ENCODE measurements at places on chromosomes 16 and 17.
A peak's percentile ranks its signal among the peaks of the same experiment; 100 is the strongest.

GRCh38 chr16:68426347-68426652 is 22.0 kb downstream of the SMPD3 start:
- no peak for DNase-seq

DNA sequence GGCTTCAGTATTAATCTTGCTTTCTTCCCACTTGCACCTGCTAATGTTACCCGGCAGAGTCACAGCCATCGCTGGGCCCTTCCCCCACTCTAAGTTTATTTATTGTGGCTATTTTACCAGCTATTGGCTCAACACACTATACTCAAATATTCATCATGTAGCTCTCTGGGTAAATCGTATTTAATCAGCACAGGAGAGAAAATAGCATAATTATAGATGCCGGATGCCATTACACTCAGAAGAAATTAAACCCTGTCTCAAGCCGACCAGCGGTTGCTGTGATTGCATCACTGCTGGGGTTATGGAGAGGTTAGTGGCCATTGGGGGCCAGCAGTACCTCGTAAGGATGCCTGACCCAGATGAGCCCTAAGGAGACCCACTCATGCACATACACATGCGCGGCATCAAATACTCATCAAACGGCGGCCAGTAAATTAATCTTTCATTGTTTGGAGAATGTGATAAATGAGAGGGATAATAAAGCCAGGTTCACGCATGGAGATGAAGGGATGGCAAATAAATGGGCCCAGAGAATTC is 269.5 kb upstream of the ZFHX3 start:
- no peak for DNase-seq

- DNase-seq: no peak
These were observed 35.4 kb downstream of the CDRT15 start for GRCh38 chr17:14201021-14201987.

- DNase-seq: peak; percentile 90
These were observed 6.2 kb downstream of the JPH3 start for GRCh38 chr16:87608400-87608985.

DNA sequence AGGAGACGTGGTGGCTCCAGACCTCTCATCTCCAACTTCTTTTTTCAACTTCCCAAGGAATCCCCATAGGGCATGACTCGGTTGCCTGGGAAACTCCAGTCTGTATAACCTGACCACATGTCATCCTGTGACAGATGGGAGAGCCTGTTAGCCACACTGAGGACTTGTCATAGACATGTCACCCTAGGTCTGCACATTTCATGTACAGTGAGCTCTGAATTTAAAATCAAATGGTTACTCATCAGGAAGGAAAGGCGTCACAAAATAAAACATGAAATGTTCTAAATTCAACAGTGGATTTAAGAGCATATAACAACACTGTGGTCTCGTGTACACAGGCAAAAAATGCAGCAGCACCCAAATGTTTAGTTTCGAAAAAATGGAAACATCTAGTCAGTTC is 22.2 kb upstream of the ADAMTS18 start:
- DNase-seq: no peak

- no peak for DNase-seq
These were observed 4.3 kb upstream of the NPW start for GRCh38 chr16:2015117-2015946.

DNA sequence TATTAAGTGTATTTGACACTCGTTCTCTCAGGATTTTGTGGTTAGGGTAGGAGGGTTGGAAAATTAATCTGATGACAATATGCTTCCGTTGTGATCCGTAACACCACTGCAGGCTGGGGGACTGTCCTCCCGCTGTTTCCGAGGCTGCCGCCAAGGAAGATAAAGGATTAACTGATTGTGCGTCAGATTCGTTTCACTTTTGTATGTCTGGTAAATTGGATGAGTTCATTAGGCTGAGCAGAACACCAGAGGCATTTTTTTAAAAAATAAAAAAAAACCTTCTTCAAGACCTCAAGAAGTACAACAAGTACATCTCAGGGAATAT is 486.7 kb upstream of the SALL1 start:
- no peak for DNase-seq

DNA sequence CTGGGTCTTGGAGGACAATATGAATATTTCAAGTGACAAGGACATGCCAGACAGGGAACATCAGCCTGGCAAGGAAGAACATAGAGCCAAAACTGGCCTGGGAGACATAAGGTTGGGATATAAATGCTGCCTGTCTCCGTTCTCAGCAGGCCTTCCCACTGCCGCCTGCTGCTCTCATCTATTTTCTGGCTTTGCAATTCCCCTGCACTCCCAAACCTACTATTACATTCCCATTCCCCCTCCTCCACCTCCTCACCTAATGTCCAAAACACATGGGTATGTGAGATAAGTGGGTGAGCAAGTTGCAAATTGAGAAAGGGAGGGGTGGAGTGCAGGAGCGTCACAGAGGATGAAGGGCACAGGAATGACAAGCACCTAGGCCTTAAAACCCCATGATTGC is 244.3 kb upstream of the CDH8 start:
- DNase-seq: no peak

- DNase-seq: no peak
These were observed 341.0 kb downstream of the SEC14L1 start for GRCh38 chr17:77481476-77482374.

GRCh38 chr17:12815642-12816141 is 26.4 kb downstream of the ARHGAP44 start:
- no peak for DNase-seq

DNA sequence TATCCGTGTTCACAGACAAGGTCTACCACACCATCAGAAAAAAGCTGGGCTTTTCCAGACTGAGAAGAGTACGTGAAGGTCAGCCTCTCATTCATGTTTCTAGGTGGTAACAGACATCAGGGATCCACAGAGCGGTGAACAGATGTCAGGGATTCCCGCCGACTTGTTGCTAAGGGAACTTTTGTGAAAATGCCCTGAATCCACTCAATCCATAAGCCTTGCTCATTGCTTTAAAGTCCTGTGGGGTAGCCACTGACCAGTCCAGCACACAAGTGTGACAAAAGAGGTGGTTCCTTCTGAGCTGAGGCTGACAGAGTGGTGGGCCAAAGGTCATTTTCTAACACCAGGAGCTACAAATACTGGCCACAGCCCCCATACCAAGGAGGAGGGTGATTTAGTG is 5.9 kb downstream of the GAS7 start:
- no peak for DNase-seq

DNA sequence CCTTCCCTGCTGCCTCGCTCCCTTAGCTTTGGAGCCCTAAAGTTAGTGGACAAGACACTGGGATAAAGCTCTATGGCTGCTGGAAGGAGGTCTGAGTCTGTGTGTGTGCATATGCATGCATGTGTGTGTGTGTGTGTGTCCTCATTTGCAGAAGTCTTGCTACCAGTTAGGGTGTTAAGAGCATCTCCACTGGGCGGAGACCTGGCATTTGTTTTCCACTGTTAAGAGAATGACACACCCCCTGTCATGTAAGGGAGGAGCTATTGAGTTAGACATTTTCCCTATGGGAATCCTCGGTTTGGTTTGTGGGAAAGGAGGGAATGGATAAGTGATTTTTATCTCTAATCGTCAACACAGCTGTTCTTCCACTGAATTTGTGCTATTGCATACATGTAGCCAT is 24.8 kb upstream of the ARHGAP23 start:
- no peak for DNase-seq

DNA sequence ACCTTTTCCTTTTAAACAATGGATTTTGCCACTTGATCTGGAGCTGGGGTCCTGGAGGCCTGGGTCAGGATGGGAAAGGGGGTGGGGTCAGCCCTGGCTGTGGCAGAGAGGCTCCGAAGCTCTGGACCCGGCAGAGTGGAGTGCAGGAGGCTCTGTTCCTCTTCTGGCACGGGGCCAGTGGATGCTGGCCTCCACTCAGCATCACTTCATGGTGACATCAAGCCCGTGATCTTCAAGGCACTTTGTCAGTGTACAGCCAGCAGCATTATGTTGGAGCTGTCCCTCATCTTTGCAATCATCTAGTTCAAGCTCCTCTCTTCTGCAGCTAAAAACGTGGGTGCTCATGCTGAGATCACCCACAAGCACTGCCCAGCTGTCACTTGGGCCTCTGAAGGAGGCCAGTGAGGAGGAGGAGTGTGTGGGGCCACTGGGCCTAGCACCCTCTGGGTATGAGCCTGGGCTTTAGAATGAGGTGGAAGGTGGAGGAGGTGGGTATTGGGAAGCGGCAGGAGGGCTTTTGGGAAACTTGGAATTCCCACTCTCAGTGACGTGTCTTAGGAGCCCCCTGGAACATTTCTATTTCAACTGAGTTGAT is 45.9 kb upstream of the MGAT5B start:
- DNase-seq: no peak

DNA sequence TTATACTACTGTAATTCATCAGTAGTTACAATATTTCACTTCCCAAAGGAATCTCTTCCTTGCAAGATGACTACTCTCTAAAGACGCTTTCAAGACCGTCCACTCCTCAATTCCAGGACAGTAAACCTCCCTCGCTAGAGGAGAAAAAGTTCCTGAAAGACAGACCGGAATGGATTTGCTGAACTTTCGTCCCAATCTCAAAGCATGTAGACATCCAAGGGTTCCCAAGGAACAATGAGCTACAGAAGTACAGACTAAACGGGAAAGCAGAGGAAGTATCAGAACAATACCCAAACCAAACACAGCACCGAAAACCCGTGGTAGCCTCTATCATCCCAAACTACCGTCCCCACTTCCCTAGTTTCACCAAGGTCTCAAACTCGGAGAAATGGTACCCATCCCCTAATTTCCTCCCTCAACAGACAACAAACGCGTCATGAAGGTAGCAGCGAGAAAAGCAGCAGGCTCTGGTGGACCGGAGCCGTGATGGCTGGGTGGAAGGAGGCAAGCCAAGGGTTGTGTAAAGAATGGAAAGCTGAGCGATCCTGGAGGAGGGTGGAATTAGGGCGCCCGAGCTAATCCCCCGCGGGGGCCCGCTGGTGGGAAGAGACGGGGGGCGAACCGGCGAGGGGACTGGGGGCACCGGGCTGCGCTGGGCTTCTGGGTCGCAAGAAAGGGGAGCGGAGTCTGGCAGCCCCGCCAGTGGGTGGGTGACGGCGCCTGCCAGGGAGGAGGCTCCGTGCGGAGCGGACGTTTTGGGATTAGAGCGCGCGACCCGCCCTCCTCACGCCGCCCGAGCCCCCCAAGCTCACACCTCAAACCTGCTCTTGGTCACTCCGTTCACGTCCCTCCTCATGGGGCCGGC is 647 bp downstream of the FBXL20 start:
- no peak for DNase-seq

- DNase-seq: no peak
These were observed 47.7 kb upstream of the XYLT1 start for GRCh38 chr16:17518441-17518840.

DNA sequence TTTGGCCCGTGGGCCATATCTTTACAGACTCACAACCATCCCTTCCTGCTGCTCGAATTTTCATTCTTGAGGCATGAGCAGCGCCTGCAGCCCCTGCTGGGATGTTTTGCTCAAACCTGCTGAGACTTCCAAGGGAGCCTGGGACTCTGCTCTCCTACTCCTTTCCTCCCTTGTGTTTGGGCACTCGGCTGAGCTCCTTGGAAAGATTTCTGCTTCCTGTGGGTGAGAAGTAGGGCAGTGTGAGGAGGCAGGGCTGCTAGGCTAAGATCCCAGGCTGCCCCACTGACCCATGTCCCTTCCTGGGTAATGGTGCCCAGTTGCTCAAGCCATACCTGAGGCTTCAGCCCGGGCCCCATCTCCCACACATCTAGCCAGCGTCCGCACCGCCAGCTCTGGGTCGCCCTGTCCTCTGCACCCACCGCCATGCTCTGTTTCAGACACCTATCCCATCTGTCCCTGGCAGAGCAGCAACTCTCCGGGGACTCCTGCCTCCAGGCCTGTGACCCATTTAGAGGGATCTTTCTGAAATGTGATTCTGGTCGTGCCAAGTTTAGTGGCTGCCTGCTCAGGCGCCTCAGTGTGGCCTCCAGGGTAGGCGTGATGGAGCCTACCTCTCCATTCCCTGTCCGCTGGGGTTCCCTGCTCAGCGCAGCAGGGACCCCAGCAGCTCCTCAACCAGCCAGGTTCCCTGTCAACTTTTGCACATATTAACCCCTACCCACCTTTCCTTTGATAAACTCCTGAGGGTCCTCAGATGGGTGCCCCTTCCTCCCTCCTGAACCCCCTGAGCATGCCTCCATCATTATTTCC is 190.1 kb downstream of the CCDC182 start:
- no peak for DNase-seq

- DNase-seq: no peak
These were observed 8.5 kb downstream of the HASPIN start for GRCh38 chr17:3732210-3732621.

- DNase-seq: no peak
These were observed 27.1 kb downstream of the USP10 start for GRCh38 chr16:84726669-84727467.

DNA sequence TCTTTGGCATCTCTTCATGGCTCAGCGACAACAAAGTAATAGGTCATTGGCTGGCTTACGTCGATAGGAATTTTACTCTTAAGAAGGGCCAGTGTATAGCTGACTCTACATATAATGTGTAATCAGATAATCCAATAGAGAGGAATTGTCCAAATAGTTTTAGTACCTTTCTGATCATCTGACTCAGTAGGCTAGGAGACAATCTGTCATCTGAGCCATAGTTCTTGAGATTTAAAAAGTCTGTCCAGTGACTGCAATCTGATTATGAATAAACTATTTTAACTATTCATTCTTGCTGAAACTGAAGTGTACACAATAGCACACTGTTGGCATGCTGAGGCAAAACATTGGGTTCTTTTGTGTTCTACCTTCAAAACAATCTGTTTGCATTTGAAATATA is 21.4 kb upstream of the NOL11 start:
- no peak for DNase-seq

DNA sequence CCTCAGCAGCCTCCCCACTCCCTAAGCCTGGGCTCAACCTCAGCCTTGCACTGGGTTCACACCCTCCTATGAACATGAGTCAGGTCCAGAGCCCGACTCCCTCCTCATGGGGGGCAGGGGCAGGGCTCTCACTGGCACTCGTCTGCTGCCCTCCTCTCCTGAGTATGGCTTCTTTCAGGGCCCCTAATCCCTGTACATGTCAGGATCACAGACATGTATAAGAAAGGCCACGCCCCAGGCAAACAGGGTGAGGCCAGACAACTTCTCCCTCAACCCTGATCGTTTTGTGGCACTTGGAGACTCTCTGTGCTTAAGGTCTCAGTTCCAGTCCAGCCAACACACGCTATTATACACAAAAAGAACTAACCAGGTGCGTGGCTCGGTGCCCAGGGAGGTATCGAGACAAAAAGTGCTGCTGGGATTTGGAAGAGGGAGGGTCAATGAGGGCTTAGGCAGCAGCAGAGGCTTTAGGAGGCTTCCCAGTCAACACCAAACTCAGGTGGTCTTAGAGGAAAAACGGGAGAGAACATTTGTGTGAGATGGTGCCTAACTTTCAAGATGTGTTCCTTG is 45.2 kb downstream of the CMTM3 start:
- no peak for DNase-seq

GRCh38 chr16:63183743-63184142 is 1147.5 kb upstream of the CDH8 start:
- no peak for DNase-seq

- DNase-seq: no peak
These were observed 5.1 kb upstream of the NUFIP2 start for GRCh38 chr17:29299031-29299430.
